ENCODE measurements at places on chromosomes 4 and X.

GRCh38 chr4:165415910-165416309 is 37.1 kb downstream of the CPE start:
- no peak for DNase-seq

- no peak for DNase-seq
These were observed 1176.7 kb downstream of the NLGN4X start for GRCh38 chrX:5051831-5052491.

- DNase-seq = no peak
These were observed 264.9 kb upstream of the PRPS2 start for GRCh38 chrX:12526306-12526705.

DNA sequence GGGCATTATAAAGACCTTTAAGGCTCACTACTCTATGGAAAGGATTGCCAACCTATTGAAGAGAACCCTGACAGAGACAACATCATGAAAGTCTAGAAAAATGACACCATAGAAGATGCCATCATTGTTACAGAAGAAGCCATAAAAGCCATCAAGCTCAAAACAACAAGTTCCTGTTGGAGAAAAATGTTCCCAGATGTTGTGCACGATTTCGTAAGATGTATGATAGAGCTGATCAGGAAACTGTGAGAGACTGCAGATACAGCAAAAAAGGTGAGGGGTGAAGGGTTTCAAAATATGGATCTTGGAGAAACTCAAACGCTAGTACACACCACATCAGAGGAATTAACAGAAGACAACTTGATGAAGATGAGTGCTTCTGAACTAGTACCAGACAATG is 53.3 kb downstream of the WDFY3 start:
- DNase-seq = no peak

- no peak for DNase-seq
These were observed 18.0 kb downstream of the RUFY3 start for GRCh38 chr4:70739496-70740337.

DNA sequence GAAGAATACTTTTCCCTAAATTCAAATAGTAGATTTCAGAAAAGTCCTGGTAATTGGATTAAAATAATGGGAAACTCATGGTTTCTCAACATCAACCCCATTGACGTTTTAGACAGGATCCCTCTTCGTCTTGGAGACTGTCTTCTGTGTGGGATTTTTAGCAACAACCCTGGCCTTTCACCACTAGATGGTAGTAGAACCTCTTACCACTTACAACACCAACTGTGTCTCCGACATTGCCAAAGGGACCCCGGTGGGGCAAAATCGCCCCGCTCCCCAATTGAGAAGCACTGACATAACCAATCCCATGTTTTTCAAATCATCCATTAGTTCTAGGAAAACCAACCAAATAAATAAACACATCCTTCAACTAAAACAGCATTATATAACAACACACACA is 16.9 kb upstream of the ANOS1 start:
- DNase-seq = no peak

DNA sequence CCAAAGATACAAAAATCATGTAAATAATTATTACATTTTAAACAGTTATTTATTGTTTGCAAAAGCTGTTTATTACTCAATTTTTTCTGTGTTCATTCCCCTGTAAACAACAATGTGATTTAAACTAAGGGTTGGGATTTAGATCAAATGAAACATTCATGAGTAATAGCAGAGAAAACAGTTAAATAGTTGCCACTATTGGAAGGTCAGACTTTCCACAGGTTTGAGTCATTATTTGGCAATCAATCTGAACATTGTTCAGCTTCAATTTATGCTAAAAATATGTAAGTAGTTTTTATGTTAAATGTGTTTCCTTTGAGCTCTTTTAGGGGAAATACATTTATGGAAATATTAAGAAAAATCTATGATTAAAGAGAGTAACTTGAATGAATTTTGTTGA is 144.9 kb downstream of the STIM2 start:
- no peak for DNase-seq

DNA sequence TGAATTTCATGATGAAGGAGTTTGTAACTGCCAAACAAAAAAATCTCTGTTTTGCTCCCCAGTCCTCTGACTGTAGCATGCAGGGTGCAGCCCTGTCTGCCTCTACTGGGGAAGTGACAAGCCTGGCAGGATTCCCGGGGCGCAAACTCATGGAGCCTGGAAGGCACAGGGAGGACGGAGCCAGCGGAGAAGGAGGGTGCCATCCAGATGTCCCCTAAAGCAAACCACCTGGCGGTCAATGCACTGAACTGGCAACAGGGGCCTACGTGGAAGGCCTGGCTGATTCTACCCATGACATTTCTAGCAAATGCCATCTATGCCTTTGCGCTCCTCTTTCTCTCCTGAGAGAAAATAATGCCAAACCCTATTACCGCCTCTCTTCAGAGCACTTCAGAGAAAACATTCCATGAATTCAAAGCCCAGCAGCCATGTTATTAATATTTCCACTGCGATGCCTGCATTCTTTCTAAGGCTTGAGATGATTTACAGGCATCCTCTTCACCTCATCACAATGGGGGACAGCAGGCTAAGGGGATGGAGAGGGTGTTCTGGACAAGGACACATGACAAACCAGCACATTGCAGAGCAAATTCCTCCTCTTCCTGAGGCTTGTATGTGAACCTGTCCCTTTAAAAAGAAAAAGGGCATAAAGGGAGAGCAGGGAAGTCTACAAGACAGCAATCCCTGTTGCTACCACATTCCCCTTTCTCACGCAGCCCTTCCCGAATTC is 329.3 kb upstream of the NOCT start:
- DNase-seq = no peak

- DNase-seq = no peak
These were observed 18.6 kb downstream of the NUDT6 start for GRCh38 chr4:122903766-122904288.

- no peak for DNase-seq
These were observed 213.4 kb downstream of the MAML3 start for GRCh38 chr4:139940600-139940999.

DNA sequence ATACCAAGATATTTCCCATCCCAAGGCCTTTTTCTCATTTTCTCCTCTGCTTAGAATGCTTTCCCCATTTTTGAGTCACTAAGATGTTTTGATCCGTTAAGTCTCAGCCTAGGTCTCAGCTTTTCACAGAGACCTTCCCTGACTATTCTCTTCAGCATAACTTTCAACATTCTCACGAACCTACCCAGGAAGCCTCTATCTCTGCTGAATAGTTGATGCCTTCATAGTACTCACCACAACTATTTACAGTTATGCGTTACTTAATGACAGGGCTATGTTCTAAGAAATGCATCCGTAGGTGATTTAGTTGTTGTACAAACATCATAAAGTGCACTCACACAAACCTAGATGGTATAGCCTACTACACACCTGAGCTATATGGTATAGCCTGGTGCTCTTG is 64.5 kb downstream of the ARL9 start:
- no peak for DNase-seq

Measured in stimulated activated CD8-positive, alpha-beta memory T cell treated with anti-CD3 and anti-CD28 coated beads, Interleukin-7, amount 100 ng/mL, for 1 hour (primary cell).